WTC11 (cell line): ENCODE measurements at places on chromosomes 16 and 17. TPM values are rescaled to one million over a fixed set of nuclear protein-coding genes. Genes with fewer than 3 reads are reported as not detected.

SLC13A5 gene
- 1.6 to 2.3 TPM (median 1.8 TPM) in 3 replicates for total RNA-seq

EPX gene
- total RNA-seq = not detected in 3 replicates

SLC9A5 gene
- total RNA-seq = 10.3 to 14.4 TPM (median 12.9 TPM) in 3 replicates

DNA sequence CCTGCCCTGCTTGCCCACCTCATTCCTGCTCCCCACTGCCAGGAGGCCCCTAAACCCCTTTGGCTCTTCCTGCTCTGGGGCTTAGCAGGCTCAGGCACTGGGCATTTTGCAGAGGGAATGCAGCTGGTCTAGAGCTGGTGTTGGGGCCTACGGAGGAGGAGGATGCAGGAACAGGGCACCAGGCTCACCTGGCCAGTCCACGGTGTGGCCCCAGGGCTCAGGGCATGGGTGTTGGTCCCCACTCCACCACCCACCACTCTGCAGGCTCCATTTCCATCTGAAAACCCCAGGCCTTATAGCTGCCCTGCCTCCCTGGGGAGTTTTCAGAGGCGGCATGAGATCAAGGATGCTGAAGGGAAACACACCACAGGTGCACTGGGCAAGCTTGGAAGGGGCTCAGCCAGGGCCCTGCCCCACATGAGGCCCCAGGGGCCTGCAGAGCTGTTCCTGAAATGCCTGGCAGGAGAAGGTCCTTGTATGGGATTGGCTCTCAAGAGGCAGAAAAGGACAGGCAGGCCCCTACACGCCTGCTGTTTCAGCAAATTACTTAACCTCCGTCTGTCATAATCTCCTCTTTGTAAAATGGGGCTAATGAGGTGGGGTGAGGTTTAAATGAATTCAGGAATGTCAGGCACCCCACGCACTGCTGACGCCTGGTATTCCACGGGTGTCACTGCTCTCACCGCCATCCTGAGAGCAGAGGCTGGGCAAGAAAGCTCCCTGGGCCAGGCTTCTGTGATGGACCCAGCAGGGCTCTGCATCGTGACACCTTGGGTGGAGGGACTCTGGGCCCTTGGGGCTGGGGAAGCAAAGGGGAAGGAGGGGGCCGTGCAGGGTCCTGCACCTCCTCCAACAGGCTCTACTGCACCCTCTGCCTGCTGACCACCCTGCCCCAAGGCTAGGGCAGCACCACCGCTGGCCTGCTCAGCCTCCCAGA is 9.3 kb downstream of the SLC47A2 start:
- H3K4me1 ChIP-seq = peaks cover 25% of the 10 kb centered on the region
- H3K4me3 ChIP-seq = no peak overlapping the region
- H3K27ac ChIP-seq = no peak overlapping the region
- H3K27me3 ChIP-seq = no peaks in the 10 kb centered on the region

DNA sequence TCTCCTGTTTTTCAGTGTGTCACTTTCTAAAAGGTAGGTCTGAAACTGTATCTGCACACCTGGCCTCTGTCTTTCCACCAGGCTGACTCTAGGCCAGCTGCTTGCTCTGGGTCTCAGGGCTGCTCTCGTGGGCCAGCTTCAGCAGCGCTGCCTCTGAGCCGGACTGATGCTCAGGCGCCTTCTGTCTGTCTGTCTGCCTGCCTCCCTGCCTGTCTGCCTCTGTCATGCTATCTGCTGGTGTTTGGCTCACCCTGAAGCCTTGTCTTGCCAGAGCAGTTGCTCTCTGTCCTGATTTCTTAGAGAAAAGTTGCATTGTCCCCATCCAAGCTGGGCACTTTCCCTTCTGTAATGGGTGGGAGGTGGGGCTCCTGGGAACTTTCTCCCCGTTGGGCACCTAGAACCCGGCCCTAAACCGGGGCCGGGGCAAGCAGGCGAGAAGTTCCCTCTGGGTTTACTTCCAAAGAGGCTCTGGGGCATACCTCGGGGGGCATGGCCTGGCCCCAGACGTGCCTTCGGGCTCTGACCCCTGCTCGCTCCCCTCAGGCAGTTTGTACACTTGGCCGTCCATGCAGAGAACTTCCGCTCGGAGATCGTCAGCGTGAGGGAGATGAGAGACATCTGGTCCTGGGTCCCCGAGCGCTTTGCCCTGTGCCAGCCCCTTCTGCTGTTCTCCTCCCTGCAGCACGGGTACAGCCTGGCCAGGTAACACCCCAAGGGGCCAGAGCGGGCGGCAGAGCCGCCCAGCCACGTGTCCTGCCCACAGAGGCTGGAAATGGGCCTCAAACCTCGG is 15.9 kb upstream of the ATP6V0C start:
- peak overlapping the region; percentile 16 for H3K27ac ChIP-seq
- peaks cover 4% of the 10 kb centered on the region for H3K4me1 ChIP-seq
- H3K4me3 ChIP-seq = no peak overlapping the region

DNA sequence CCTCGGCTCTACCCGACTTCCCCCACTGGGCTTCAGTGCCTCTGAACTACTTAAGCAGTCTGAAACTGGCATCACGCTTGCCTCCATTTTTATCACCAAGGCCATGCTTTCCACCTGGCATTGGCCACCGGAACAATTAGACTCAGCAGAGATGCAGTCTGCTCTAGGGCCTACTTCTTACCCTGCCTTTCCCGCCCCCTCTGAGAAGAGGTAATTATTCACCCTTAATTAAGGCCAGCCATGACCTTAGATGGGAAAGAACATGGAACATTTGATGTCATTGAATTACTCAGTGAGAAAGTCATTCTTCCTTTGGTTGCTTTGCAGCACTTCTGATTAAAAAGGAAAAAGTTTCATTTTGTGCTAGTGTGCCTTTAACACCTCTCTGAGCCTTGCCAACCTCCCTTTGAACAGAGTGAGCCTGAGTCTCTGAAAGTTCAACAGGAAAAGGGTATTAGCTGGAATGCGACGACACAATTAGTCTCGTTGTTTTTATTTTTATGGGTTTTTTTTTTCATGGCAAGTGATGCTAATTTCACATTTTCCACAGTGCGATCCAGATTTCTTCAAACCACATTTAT is 60.9 kb upstream of the TNRC6A start:
- no peaks in the 10 kb centered on the region for H3K27me3 ChIP-seq
- no peaks in the 10 kb centered on the region for H3K36me3 ChIP-seq
- DNase-seq = no peak
- H3K4me1 ChIP-seq = peaks cover 16% of the 10 kb centered on the region
- H3K4me3 ChIP-seq = no peak overlapping the region

OTOP3 gene
- not detected in 3 replicates for total RNA-seq

DNA sequence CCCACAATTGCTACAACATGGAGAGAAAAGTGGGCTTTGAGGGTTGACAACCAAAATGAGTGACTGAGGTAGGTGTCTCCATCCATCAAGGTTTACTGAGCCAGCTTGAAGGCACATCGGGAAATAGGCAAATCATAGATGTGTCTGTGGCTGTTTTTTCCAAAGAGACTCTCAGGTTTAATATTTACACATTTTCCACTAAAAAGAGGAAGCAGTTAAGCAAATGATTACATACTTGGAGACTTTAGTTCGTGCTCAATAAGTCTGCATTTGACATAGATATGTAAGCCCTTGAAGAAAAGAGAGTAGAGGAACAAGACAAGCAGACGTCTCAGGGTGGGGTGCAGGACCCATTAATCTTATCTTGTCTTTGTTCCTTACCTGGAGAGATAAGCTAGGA is 148.9 kb upstream of the COX10 start:
- 0 out of 2 replicates have a peak, but pooled peaks cover 2% of the 10 kb centered on the region for H3K36me3 ChIP-seq
- no peak overlapping the region for H3K27ac ChIP-seq
- H3K27me3 ChIP-seq = no peaks in the 10 kb centered on the region
- H3K4me3 ChIP-seq = no peak overlapping the region
- no peak for DNase-seq

MYH1 gene
- total RNA-seq = not detected in 3 replicates

DNA sequence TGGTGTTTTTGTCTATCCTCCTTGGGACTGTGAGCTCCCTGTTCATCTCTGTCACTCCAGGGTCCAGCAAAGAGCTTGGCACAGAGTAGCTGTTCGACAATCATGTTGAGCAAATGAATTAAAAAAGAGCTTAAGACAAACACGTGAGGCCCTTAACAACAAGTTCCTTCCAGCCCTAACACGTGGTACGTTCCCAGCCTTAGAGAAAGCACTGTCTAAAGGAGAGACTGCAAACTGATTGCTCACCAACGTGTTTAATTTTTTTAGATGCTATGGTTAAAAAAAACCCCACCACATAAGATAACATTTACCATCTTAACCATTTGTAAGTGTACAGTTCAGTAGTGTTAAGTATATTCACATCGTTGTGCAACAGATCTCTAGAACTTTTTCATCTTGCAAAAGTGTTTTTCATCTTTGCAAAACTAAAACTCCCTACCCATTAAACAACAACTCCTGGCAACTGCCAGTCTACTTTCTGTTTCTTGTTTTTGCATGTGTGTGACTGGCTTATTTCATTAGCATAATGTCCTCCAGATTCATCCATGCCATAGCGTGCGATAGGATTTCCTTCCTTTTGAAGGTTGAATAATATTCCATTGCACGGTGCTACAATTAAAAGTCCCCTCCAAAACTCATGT is 28.2 kb downstream of the LAT start:
- H3K27me3 ChIP-seq = no peaks in the 10 kb centered on the region
- no peaks in the 10 kb centered on the region for H3K36me3 ChIP-seq
- H3K27ac ChIP-seq = no peak overlapping the region
- no peaks in the 10 kb centered on the region for H3K4me1 ChIP-seq
- no peak for DNase-seq
- no peak overlapping the region for H3K4me3 ChIP-seq

DNA sequence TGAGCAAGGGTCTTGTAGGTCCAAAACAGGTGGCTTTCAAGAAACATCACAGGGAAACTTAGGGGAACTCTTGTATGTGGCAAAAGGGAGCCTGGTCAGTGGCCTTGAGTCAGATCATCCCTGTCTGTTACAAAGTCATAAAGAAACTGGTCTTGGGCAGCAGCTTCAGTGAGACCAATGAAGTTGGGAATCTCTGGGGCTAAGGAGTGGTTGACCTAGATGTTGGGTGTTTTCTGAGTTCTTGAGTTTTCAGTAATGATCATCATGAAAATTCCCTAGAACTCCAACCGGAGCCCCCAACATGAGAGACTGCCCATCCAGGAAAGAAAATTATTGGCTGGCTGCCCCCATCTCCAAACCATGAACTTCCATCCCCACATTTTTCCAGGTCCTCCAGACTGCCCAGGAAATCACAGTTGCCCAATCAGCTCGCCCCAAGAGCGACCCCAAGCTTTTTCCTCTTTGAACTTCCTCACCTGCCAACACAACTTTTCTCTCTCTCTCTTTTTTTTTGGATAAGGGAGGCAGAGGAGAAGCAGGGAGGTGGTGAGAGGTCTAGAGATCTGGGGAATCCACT is 3.9 kb downstream of the CCR7 start:
- peaks cover 5% of the 10 kb centered on the region for H3K27me3 ChIP-seq
- no peak overlapping the region for H3K4me3 ChIP-seq

DNA sequence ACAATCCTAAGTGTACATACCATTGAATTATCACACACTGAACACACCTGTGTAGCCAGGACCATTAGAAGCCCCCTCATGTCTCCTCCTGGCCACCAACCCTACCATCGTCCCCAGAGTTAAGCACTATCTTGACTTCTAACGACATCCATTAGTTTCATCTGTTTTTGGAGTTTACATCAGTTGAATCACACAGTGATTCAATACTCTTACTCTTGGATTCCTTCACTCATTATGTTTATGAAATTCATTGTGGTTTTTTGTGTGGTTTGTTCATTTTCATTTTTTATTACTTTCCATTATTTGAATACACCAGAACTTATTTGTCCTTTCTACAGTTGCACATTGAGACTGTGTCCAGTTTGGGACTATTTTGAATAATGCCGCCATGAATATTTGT is 13.6 kb downstream of the DRC7 start:
- H3K27ac ChIP-seq = no peak overlapping the region
- no peaks in the 10 kb centered on the region for H3K36me3 ChIP-seq
- H3K4me3 ChIP-seq = no peak overlapping the region
- DNase-seq = no peak
- H3K4me1 ChIP-seq = peaks cover 5% of the 10 kb centered on the region; the same call in 1 of the 2 replicates

SNX20 gene
- 0.14 TPM in 1 of 3 replicates, not detected in the others for total RNA-seq

- H3K27ac ChIP-seq = no peak overlapping the region
- H3K4me3 ChIP-seq = no peak overlapping the region
- H3K4me1 ChIP-seq = peaks cover 5% of the 10 kb centered on the region; the same call in 1 of the 2 replicates
- DNase-seq = no peak
Observed at GRCh38 chr16:50293994-50294855, 27.9 kb downstream of the ADCY7 start.

SLC52A1 gene
- 0.78 to 1.1 TPM (median 0.99 TPM) in 3 replicates for total RNA-seq

GRCh38 chr16:87541147-87541871 is 48.5 kb upstream of the ZCCHC14 start:
- peaks cover 11% of the 10 kb centered on the region for H3K27me3 ChIP-seq
- H3K4me3 ChIP-seq = no peak overlapping the region
- peaks cover 24% of the 10 kb centered on the region for H3K4me1 ChIP-seq
- peaks cover 13% of the 10 kb centered on the region for H3K36me3 ChIP-seq
- H3K27ac ChIP-seq = no peak overlapping the region
- DNase-seq = no peak

SCO1 gene
- total RNA-seq = 56.9 to 63.8 TPM (median 61.6 TPM) in 3 replicates

- no peaks in the 10 kb centered on the region for H3K27me3 ChIP-seq
- no peak for DNase-seq
- H3K36me3 ChIP-seq = no peaks in the 10 kb centered on the region
- peak overlapping the region; percentile 74 for H3K27ac ChIP-seq
- peaks cover 16% of the 10 kb centered on the region for H3K4me1 ChIP-seq
- no peak overlapping the region for H3K4me3 ChIP-seq
Observed at GRCh38 chr17:49338883-49339282, 23.2 kb downstream of the ZNF652 start.

CACNG5 gene
- 1.9 to 3.1 TPM (median 2.8 TPM) in 3 replicates for total RNA-seq

DNA sequence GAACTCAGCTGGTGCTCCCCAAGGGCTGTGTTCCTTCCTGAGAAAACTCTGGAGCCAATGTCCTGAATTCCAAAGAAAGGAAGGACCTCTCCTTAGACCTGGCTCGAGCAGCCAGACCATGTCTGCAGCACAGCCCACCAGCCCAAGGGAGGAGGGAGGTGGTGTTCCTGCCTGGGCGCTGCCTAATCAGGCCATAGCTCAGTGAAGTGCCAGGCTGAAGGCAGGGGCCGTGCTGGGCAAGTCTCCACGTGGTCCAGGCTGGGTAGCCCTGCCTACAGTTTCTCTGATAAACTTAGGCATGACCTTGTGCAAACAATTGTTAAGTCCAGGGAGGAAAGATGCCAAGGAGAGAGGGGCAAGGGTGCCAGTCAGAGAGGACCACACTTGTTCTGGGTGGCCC is 76.8 kb downstream of the MPRIP start:
- DNase-seq = no peak
- H3K27ac ChIP-seq = no peak overlapping the region
- no peak overlapping the region for H3K4me3 ChIP-seq
- H3K27me3 ChIP-seq = no peaks in the 10 kb centered on the region

- DNase-seq = no peak
- peaks cover 10% of the 10 kb centered on the region for H3K4me1 ChIP-seq
- no peaks in the 10 kb centered on the region for H3K36me3 ChIP-seq
- H3K27me3 ChIP-seq = no peaks in the 10 kb centered on the region
- no peak overlapping the region for H3K27ac ChIP-seq
- no peak overlapping the region for H3K4me3 ChIP-seq
Observed at GRCh38 chr16:86074651-86075487, 175.9 kb downstream of the IRF8 start.

AGRP gene
- not detected in 3 replicates for total RNA-seq
